SJCRH30 (cell line): ENCODE measurements at places on chromosomes 7 and 10.

DNA sequence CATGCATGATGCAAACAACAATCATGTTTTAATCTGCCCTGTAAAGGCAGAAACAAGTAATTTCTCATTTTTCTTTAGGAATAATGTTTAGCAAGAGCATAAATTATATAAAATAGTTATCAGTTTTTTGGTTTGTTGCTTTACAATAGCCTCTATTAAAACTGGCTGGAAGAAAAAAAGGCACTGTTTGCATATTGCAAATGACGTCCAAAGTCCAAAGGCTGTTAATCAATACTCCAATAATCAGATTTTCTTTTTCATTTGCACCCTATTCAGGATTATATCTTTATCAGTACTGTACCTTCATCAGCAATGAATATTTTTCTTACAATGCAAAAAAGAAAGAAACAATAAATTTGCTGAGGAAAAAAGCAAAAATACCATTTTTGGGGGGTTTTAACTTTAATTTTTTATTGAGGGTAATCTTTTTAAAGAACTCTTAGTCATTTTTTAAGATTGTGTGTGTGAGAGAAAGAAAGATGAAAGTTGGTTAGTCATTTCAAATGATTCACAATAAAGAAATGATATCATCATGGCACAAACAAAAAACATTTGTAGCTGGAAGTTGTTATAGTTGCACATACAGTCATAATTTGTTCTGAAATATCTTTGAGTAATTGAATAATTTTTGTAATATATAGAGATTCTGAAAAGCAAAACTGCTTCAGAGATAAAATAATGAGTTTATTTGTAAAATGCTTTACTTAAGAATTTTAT lies 44.4 kb upstream of the AKR1C2 start:
- DNase-seq: no peak

DNA sequence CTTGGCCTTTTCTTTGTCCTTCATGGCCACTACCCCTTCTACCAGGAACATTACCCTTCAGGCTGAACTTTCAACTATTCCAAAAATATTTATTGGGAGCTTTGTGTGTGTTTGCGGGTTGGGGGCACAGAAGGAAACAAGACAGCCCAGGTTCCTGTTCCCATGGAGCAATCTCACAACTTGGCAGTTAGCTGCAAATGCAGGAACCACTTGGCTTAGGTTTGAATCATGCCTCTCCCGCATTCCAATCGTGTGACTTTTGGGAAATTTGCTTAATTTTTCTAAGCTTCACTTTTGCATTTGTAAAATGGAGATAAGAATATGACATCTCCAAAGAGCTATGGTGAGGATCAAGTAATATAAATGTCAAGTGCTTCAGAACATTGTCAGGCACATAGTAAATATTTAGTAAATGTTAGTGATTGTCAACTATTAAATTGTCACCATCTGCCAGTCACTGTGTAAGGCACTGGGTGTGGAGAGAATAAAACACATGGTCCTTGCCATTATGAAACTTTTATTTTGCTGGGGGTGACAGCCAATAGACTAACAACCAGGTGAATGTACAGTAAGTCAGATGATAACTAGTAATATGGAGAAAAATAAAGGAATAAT lies 277.1 kb downstream of the SNX13 start:
- no peak for DNase-seq

DNA sequence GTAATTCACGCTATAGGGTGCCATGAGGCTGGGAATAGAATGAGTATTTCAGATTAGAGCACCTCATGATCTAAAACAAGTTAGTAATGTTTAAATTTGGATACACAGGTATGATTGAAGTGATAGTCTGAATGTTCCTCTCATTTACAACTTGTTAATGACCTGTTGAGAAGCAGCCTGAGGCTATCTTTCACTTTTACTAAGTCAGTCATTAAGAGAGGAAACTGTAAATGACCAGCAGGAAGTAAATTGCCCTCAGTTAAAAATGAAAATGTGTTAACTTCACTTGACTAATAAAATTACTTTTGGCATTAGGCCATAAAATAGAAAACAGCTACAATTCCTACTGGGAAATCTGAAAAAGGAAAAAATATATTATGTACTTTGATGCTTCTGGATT lies 1042.0 kb downstream of the DNAJB9 start:
- DNase-seq: no peak

DNA sequence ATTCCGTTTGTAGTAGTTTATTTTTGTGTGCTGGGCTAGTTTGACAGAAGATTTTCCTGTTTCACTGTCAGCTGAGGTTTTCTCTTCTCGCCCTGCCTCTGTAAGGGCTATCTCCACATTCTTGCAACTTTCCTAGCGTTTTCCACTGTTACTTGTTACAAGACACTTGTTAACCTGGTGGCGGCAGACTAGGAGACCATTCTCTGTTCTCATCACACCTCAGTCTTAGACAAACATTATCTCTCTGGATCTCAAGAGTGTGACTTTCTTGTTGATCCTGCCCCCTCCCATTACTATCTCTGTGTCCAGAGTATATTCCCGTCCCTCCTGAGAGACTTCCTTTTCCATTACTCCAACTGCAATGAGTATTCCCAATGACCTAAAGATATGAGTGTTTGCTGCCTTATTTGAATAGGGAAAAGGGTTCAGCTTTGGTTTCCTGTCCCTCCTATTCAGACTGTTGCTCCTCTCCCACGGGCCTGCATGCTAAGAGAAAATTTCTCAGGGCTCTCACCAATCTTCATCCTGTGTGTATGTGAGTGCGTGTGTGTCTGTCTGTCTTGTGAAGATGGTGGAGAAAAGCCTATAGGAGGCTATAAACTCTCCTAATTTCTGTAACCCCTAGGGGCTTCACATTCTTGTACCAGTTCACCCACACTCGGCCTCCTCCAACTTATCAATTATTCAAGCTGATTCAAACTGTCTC lies 722.4 kb upstream of the POT1 start:
- DNase-seq: no peak

DNA sequence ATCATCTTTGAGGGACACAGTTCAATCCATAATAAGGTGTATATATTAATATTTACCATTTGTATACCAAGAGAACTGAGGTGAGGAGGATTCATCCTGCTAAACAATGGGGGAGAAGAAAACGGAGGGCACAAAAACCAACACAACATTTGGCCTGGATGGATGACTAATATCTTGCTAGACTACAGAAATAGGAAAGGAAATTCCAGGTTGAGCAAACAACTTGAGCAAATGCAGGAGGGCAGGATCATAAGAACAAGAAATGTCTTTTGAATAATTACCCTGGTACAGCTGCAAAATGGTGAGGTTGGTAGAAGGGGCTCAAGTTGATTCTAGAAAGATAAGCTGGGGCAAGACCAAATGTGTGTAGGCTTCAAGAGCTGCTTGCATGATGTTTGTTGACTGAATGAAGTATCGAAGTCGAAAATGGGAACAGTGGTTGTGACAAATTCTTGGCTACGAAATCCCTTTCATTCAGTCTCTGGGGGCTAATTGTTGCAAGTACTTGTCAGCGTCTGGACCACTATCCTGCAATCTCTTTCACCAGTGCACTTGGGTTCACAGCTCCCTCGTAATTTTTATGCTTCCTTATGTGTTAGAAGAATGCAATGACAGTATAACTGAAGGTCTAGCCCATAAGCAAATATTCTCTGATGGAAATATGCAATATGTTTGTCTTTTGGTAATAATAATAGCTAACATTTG lies 176.2 kb downstream of the PTEN start:
- DNase-seq: no peak

GRCh38 chr10:112202561-112203241 lies 19.1 kb upstream of the GPAM start:
- DNase-seq: no peak

- no peak for DNase-seq
These were observed 274.1 kb upstream of the COBL start for GRCh38 chr7:51590746-51591145.

DNA sequence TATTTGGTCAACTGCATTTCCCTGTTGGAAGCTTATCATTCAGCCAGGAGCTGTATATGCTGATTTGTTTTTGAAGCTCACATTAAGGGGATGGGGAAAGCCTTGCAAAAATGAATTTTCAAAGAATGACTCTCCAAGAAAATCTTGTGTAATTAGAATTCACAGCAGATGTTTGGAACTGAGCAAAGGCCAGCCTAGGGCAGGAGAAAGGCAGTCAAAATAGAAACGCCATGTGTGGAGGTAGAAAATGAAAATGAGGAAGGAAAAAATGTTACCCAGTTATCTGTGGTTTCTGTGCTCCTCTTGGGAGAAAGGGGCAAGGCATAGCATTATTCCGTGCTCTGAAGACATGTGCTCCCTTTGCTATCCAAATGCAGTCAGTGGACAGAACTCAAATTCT lies 93.5 kb downstream of the NRP1 start:
- no peak for DNase-seq

DNA sequence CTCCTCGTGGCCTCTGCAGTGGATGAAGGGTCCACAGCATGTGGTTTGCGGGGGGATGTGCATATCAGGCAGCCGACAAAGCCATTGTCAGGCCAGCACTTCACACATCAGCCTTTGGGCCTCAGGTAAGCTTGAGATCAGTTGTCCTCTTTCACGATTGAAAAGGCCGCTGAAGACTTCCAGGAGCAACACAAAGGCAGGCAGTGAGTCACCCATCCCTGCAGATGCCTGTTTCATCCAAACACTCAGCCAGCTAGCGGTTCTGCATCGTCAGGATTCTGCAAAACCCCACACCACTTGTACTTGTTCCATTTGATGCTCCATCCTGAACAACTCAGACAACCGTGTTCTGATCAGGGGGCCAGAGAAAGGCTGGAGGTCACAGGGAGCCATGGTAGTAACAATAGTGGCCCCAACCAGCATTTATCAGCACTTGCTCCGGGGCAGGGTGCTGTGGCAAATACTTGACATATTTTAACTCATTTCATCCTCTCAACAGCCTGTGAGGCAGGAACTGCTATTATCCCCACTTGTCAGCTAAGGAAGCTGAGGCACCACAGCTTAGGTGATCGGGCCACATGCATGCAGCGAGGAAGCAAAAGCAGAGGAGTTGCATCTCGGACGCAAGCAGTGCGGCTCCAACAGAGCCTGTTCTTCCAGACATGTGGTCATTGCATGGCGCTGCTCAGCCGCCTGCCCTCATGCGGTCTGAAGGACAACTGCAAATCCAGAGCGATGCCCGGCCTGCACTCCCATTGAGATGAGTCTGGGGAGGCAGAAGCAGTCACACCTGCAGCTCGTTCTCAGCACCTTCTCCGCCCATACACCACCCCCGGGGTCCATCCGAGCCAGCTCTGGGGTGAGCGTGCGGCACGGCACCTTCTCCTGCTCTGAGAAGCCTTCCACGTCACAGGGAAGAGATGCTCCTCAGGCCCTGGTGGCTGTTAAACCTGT lies 144.9 kb downstream of the PAXIP1 start:
- DNase-seq: no peak

GRCh38 chr10:129360046-129360445 lies 107.0 kb upstream of the MGMT start:
- DNase-seq: no peak

- DNase-seq: no peak
These were observed 67.4 kb downstream of the FOXP2 start for GRCh38 chr7:114481999-114482398.

DNA sequence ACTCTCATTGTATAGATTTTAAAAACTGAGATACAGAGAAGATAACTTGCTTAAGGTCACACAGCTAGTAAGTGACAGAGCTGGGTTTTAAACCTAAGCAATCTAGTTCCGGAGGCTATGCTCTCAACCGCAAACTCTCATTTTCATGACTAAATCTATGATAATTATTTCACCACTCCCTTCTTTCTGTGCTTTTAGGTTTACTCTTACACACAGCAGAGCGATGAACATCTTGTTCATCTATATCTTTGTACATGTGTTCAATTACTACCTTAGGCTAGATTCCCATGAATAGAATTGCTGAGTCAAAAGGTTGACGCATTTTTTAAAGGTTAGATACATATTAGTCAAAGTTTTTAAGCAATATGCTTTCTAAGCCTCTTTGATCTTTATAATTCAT lies 154.8 kb downstream of the CHN2 start:
- DNase-seq: no peak

DNA sequence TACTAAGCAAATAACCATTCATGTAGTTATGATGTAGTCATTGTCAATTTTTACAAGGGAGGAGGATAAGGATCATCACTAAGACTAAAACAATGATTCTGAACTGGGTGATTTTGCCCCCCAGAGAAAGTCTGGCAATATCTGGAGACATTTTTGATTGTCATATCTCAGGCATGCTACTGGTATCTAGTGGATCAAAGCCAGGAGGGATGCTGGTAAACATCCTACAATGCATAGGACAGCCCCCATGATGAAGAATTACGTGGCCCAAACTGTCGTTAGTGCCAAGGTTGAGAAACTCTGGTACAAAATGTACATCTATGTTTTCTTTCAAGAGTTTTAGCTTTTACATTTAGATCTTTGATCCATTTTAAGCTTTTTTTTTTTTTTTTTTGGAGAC lies 57.3 kb downstream of the GBF1 start:
- DNase-seq: no peak

DNA sequence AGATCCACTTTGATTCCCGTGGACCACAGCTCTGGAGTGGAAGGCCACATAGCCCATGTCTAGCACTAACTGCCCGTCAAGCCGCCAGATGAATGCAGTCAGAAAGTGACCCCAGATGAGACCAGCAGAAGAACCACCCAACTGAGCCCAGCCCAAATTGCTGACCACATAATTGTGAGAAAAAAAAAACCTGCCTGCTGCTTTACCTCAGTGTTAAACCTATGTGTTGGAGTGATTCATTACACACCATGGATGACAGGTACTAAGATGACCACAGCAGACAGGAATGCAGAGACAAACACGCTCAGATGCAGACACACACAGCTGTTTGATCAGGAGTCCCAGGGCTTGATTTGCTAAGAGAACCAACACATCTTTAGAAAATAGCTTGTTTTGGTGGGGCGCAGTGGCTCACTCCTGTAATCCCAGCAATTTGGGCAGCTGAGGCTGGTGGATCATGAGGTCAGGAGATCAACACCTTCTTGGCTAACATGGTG lies 168.1 kb upstream of the PPP2R2D start:
- DNase-seq: no peak

- no peak for DNase-seq
These were observed 331.2 kb downstream of the LRRTM3 start for GRCh38 chr10:67257018-67257417.

DNA sequence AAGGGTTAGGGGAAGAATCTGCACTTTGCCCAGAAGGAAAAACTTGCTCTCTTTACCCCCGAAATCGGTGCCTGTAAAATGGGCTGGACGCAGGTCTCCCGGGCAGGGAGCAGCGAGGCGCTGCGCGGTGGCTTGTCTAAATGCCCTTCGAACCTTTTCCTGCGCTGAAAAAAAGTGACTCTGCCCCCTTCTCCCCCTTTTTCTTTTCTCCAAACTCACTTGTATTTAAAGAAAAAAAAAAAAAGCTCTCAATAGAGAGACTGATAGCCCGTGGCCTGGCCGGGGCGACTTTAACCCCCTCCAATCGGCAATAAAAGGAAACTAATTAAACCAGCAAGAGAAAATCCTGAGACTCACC lies 286 bp downstream of the SP8 start:
- DNase-seq: peak; percentile 49

DNA sequence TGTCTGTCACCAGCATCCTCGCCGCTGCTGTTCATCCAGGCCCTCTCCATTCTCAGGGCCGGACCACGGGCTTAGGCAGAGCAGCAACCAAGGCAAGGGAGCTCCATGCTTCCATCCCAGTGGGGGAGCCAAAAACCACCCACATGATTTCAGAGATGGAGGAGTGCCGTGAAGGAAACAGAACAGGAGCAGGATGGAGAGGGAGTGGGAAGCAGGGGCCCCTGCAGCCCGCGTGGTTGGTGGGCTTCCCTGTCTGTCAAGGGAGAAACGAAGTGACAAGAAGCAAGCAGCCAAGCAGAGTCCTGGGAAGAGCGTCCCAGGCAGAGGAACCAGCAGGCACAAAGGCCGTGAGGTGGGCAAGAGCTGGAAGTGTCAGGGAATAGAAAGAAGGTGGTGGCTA lies 95.7 kb downstream of the SLIT1 start:
- DNase-seq: no peak
